Smooth muscle cell of the umbilical artery (primary cell): ENCODE measurements at places on chromosomes 11 and 22. TPM values are rescaled to one million over a fixed set of nuclear protein-coding genes. Genes with fewer than 3 reads are reported as not detected.

Gene GRK3
- 1.8 and 2.7 TPM in 2 replicates for total RNA-seq

Gene UPK3A
- not detected in 2 replicates for total RNA-seq

Gene CCDC82
- 21.7 and 39.7 TPM in 2 replicates for total RNA-seq

Gene SLC37A2
- total RNA-seq: 0.30 and 0.88 TPM in 2 replicates

Gene NRXN2
- total RNA-seq: 0.30 and 6.4 TPM in 2 replicates

Gene ELMOD1
- 2.1 and 2.8 TPM in 2 replicates for total RNA-seq

Gene RASD2
- total RNA-seq: 0.46 and 0.89 TPM in 2 replicates

Gene OR52I1
- total RNA-seq: not detected in 2 replicates

Gene TST
- total RNA-seq: 27.2 and 34.1 TPM in 2 replicates

Gene KRTAP5-9
- total RNA-seq: not detected in 2 replicates

Gene KIRREL3
- 0.59 and 0.78 TPM in 2 replicates for total RNA-seq

Gene RIBC2
- total RNA-seq: 0.30 and 0.78 TPM in 2 replicates

Gene BID
- 30.9 and 48.8 TPM in 2 replicates for total RNA-seq

Gene HSPB2
- total RNA-seq: under 0.01 and 0.14 TPM in 2 replicates

Gene CEP126
- 0.89 and 1.2 TPM in 2 replicates for total RNA-seq

Gene FOLH1
- not detected in 2 replicates for total RNA-seq

Gene NEAT1
- 241 and 258 TPM in 2 replicates for total RNA-seq

Gene PTGDR2
- total RNA-seq: under 0.01 and 0.05 TPM in 2 replicates

Gene IRF7
- total RNA-seq: 5.9 and 6.5 TPM in 2 replicates

Gene VSIG2
- not detected in 2 replicates for total RNA-seq

Gene TP53AIP1
- not detected in 2 replicates for total RNA-seq

Gene PRR33
- not detected in 2 replicates for total RNA-seq

Gene KRTAP5-10
- not detected in 2 replicates for total RNA-seq

Gene MMP1
- total RNA-seq: 47.9 and 122 TPM in 2 replicates

Gene MAPK1
- 47.2 and 76.2 TPM in 2 replicates for total RNA-seq

Gene ACR
- total RNA-seq: not detected in 2 replicates

Gene FAT3
- total RNA-seq: 1.2 and 2.0 TPM in 2 replicates

Gene ARHGEF12
- 86.1 and 160 TPM in 2 replicates for total RNA-seq

Gene CFAP300
- 2.4 and 5.3 TPM in 2 replicates for total RNA-seq

Gene C22orf31
- not detected in 2 replicates for total RNA-seq

Gene PLEKHA7
- 0.18 and 0.30 TPM in 2 replicates for total RNA-seq

Gene IGSF9B
- under 0.01 and 0.51 TPM in 2 replicates for total RNA-seq

Gene APOA1
- total RNA-seq: 3.0 and 10.4 TPM in 2 replicates

Gene C11orf87
- under 0.01 and 0.23 TPM in 2 replicates for total RNA-seq

Gene CREB3L1
- 61.8 and 82.1 TPM in 2 replicates for total RNA-seq

Gene MYBPC3
- not detected in 2 replicates for total RNA-seq

Gene GPR83
- total RNA-seq: under 0.01 and 0.09 TPM in 2 replicates

Gene HEPHL1
- under 0.01 and 0.09 TPM in 2 replicates for total RNA-seq

Gene SPA17
- total RNA-seq: 5.0 and 8.1 TPM in 2 replicates

Gene LIF
- 86.1 and 200 TPM in 2 replicates for total RNA-seq

Gene ZNRD2
- 37.7 and 43.6 TPM in 2 replicates for total RNA-seq

Gene TRAF6
- 5.6 and 11.7 TPM in 2 replicates for total RNA-seq

Gene HTR3A
- total RNA-seq: not detected in 2 replicates

Gene FDXACB1
- 2.6 and 2.7 TPM in 2 replicates for total RNA-seq

Gene DKK3
- 328 and 422 TPM in 2 replicates for total RNA-seq

Gene CNGA4
- 0.09 TPM in 1 of 2 replicates, not detected in the other for total RNA-seq

Gene EHF
- total RNA-seq: 1.2 and 16.0 TPM in 2 replicates

Gene FAM180B
- not detected in 2 replicates for total RNA-seq

Gene LMO2
- 0.09 TPM in 1 of 2 replicates, not detected in the other for total RNA-seq

Gene PATE2
- total RNA-seq: 0.28 TPM in 1 of 2 replicates, not detected in the other

Gene SEC14L2
- 20.8 and 44.2 TPM in 2 replicates for total RNA-seq

Gene SLC43A3
- total RNA-seq: 38.6 and 49.6 TPM in 2 replicates

Gene CSNK2A3
- 2.1 and 5.6 TPM in 2 replicates for total RNA-seq

Gene OR1S1
- total RNA-seq: 0.30 TPM in 1 of 2 replicates, not detected in the other

Gene TIRAP
- 4.8 and 5.1 TPM in 2 replicates for total RNA-seq

Gene GP1BB
- 1.8 and 2.1 TPM in 2 replicates for total RNA-seq
